ENCODE measurements at places on chromosomes 6 and 20. TPM values are rescaled to one million over a fixed set of nuclear protein-coding genes. Genes with fewer than 3 reads are reported as not detected.

The MDFI gene
- 1.3 TPM for total RNA-seq

The ERVFRD-1 gene
- not detected for total RNA-seq

The OR2H1 gene
- total RNA-seq: not detected

The JPH2 gene
- total RNA-seq: 0.96 TPM

The KIF25 gene
- total RNA-seq: 2.0 TPM

Measured in regular cardiac myocyte (primary cell).